Pulmonary artery endothelial cell (primary cell): ENCODE measurements at places on chromosomes 13 and 19. TPM values are rescaled to one million over a fixed set of nuclear protein-coding genes. Genes with fewer than 3 reads are reported as not detected.

Gene TMEM238
- total RNA-seq: 0.21 and 0.46 TPM in 2 replicates

Gene CRLF1
- not detected in 2 replicates for total RNA-seq

Gene OR10H1
- not detected in 2 replicates for total RNA-seq

Gene SCGB2B2
- total RNA-seq: not detected in 2 replicates

Gene SPC24
- 108 and 116 TPM in 2 replicates for total RNA-seq

Gene LSM4
- 139 and 172 TPM in 2 replicates for total RNA-seq

Gene KLK15
- not detected in 2 replicates for total RNA-seq

Gene CYP2A7
- not detected in 2 replicates for total RNA-seq

Gene SPIB
- 0.04 TPM in 1 of 2 replicates, not detected in the other for total RNA-seq

Gene S1PR5
- total RNA-seq: not detected in 2 replicates

Gene NAA16
- 6.2 and 9.6 TPM in 2 replicates for total RNA-seq

Gene RUBCNL
- not detected in 2 replicates for total RNA-seq

Gene PDE4C
- total RNA-seq: 0.04 and 0.20 TPM in 2 replicates

Gene LIG1
- total RNA-seq: 50.2 and 57.6 TPM in 2 replicates

Gene SERP2
- total RNA-seq: 0.26 and 0.35 TPM in 2 replicates

Gene GADD45GIP1
- total RNA-seq: 27.3 and 33.3 TPM in 2 replicates

Gene LGALS13
- not detected in 2 replicates for total RNA-seq

Gene SLC6A16
- 0.07 and 0.13 TPM in 2 replicates for total RNA-seq

Gene B3GNT3
- total RNA-seq: not detected in 2 replicates

Gene XRCC1
- 18.4 and 19.5 TPM in 2 replicates for total RNA-seq

Gene IL11
- 0.33 TPM in 1 of 2 replicates, not detected in the other for total RNA-seq

Gene TTC9B
- total RNA-seq: not detected in 2 replicates

Gene OVOL3
- not detected in 2 replicates for total RNA-seq

Gene FCAR
- total RNA-seq: not detected in 2 replicates

Gene MED29
- 14.2 and 20.1 TPM in 2 replicates for total RNA-seq

Gene ZNF586
- 10.3 and 17.6 TPM in 2 replicates for total RNA-seq

Gene ITGBL1
- 43.0 and 44.3 TPM in 2 replicates for total RNA-seq

Gene SWSAP1
- total RNA-seq: 0.73 and 0.78 TPM in 2 replicates

Gene KXD1
- total RNA-seq: 75.2 and 84.4 TPM in 2 replicates

Gene CLEC17A
- total RNA-seq: not detected in 2 replicates

Gene TGFBR3L
- total RNA-seq: 0.53 and 0.73 TPM in 2 replicates

Gene MYBPC2
- total RNA-seq: not detected in 2 replicates

Gene EFNB2
- total RNA-seq: 31.4 and 77.6 TPM in 2 replicates

Gene SYNGR4
- not detected in 2 replicates for total RNA-seq

Gene FARP1
- 16.3 and 18.9 TPM in 2 replicates for total RNA-seq

Gene PRKD2
- 39.4 and 49.7 TPM in 2 replicates for total RNA-seq

Gene CYP2A13
- total RNA-seq: not detected in 2 replicates

Gene TMEM272
- not detected in 2 replicates for total RNA-seq

Gene GRIK5
- 2.2 and 5.7 TPM in 2 replicates for total RNA-seq

Gene ZNF541
- 0.07 TPM in 1 of 2 replicates, not detected in the other for total RNA-seq

Gene LYPD4
- total RNA-seq: not detected in 2 replicates

Gene IFNL1
- not detected in 2 replicates for total RNA-seq

Gene ADM5
- 0.40 and 0.74 TPM in 2 replicates for total RNA-seq

Gene PBX4
- 0.07 TPM in 2 replicates for total RNA-seq

Gene WDFY2
- total RNA-seq: 1.7 and 2.8 TPM in 2 replicates

Gene PGLYRP1
- not detected in 2 replicates for total RNA-seq

Gene FFAR2
- total RNA-seq: not detected in 2 replicates
